ENCODE measurements at places on chromosomes 1 and 21.

GRCh38 chr1:27393641-27394281 lies 1.3 kb downstream of the GPR3 start:
- DNase-seq, result no peak
- no peaks in the 10 kb centered on the region for H3K27me3 ChIP-seq
- H3K27ac ChIP-seq, result no peak overlapping the region

DNA sequence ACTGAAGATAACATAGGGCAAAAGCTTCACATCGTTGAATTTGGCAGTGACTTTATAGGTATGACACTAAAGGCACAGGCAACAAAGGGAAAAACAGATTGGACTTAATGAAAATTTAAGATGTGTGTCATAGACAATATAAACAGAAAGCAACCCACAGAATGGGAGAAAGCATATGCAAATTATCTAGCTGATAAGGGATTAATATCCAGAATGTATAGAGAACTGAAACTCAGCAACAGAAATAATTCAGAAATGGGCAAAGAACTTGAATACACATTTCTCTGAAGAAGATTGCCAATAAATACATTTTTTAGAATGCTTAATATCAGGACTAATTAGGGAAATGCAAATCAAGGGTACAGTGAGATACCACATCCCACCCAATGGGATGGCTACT lies 55.2 kb upstream of the ANGPTL1 start:
- DNase-seq, result no peak
- H3K4me1 ChIP-seq, result no peaks in the 10 kb centered on the region
- no peak overlapping the region for H3K4me3 ChIP-seq
- H3K36me3 ChIP-seq, result no peaks in the 10 kb centered on the region

- no peak for DNase-seq
- no peaks in the 10 kb centered on the region for H3K4me1 ChIP-seq
- H3K36me3 ChIP-seq, result no peaks in the 10 kb centered on the region
Measured at GRCh38 chr1:29585201-29585600, 348.9 kb downstream of the PTPRU start.

- H3K27me3 ChIP-seq, result no peaks in the 10 kb centered on the region
- H3K4me3 ChIP-seq, result no peak overlapping the region
- no peak overlapping the region for H3K27ac ChIP-seq
- DNase-seq, result no peak
Measured at GRCh38 chr1:87524021-87524754, 195.5 kb downstream of the LMO4 start.

DNA sequence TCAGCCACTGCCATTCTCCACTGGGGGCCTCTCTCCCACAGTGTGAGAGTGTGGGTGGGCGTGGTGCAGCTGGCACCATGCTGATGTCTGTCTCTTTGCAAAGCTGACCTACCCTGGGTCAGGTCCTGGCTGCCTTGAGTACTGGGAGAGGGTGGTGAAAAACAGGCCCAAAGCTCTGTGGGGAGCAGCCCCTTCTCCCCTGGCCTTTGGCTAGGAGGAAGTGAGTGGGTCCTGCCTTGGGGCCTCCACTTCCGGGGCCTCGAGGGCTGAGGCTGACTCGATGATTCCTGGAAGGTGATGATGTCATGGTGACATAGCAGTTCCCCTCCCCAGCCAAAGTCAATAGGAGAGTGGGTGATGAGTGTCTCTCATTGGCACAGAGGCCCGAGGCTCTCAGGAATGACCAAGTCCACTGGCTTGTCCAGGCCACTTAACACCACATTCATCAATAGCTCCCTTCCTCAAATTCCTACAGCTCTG lies 53.0 kb downstream of the IER5 start:
- no peak overlapping the region for H3K4me3 ChIP-seq
- H3K27ac ChIP-seq, result peak overlapping the region; percentile 20
- peak; percentile 43 for DNase-seq
- H3K27me3 ChIP-seq, result peaks cover 9% of the 10 kb centered on the region
- H3K36me3 ChIP-seq, result no peaks in the 10 kb centered on the region

DNA sequence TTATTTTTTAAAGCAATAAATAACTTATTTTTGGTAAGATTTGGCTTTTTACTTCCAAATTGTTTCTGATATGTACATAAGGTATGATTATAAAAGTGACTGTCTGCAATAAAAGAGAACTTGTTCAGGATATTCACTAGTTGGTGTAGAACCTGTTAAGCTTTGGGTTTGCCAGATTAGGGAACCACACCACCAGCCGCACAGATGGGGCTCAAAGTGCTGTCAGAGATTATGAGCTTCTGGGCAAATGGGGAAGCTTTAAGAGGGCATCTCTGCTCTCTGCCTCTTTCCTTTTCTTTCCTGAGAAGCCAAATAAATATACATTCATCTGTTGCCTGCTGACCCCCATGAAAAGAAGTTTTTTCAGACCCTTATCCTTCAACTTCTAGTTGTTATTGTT lies 25.4 kb downstream of the IVNS1ABP start:
- H3K4me3 ChIP-seq, result no peak overlapping the region
- H3K27me3 ChIP-seq, result no peaks in the 10 kb centered on the region
- no peak overlapping the region for H3K27ac ChIP-seq

DNA sequence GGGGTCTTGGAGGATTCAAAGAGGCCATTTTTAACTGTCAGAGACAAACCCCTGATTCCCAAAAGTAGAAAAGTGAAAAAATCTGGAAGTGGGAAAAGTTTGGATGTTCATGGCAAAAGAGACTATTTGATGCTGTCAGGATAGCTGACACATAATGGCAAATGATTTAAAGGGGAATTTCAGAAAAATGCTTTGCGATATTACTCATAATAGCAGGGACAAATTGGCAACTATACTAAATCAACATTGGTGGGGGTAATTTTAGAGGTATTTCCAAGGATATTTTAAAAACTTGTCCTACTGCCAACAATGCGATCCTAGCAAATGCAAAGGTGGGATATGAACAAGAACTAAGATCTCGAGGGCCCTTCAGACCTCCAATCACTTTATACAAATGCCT lies 5.3 kb upstream of the GSTM4 start:
- no peaks in the 10 kb centered on the region for H3K36me3 ChIP-seq
- DNase-seq, result no peak
- no peak overlapping the region for H3K4me3 ChIP-seq
- no peak overlapping the region for H3K27ac ChIP-seq

- no peaks in the 10 kb centered on the region for H3K36me3 ChIP-seq
- H3K4me1 ChIP-seq, result no peaks in the 10 kb centered on the region
- DNase-seq, result no peak
- H3K4me3 ChIP-seq, result no peak overlapping the region
- no peak overlapping the region for H3K27ac ChIP-seq
Measured at GRCh38 chr1:5485436-5485835, 506.8 kb downstream of the NPHP4 start.

DNA sequence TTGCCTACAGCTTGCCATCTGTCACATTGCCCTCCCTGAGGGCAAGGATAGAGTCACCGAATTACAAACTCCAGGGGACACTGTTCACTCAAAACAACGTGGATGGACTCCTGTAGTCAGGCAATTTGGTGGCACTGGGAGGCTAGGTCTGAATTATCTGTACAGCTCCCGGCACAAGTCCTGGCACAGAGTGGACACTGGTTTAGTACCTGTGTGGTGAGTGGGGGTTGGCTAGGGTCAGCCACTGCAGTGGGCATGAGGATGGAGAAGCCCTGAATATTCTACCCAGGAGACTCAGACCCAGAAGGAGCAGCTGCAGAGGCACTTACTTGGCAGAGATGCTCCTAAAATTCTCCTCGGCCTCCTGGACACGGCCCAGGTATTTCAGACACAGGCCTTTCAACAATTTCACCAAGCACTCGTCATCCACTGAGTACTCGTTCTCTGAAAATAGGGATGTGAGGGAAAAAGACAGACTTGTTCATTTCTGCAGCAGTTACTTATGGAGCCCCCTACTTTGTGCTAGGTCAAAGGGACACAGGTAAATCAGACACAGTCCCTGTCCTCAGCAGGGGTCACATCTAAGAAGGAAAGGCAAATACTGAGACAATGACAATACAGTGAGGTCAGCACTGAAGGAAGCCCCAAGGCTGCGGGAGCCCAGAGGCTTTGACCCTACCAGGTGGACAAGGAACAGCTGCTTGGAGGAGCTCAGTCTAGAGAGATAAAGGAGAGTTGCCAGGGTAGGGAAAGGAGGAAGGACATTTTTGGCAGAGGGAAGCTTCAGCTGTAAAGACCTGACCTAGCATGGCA lies 40.5 kb downstream of the TTC39A start:
- H3K4me1 ChIP-seq, result no peaks in the 10 kb centered on the region
- DNase-seq, result no peak
- H3K27me3 ChIP-seq, result no peaks in the 10 kb centered on the region
- no peak overlapping the region for H3K4me3 ChIP-seq
- H3K36me3 ChIP-seq, result no peaks in the 10 kb centered on the region
- H3K27ac ChIP-seq, result no peak overlapping the region

DNA sequence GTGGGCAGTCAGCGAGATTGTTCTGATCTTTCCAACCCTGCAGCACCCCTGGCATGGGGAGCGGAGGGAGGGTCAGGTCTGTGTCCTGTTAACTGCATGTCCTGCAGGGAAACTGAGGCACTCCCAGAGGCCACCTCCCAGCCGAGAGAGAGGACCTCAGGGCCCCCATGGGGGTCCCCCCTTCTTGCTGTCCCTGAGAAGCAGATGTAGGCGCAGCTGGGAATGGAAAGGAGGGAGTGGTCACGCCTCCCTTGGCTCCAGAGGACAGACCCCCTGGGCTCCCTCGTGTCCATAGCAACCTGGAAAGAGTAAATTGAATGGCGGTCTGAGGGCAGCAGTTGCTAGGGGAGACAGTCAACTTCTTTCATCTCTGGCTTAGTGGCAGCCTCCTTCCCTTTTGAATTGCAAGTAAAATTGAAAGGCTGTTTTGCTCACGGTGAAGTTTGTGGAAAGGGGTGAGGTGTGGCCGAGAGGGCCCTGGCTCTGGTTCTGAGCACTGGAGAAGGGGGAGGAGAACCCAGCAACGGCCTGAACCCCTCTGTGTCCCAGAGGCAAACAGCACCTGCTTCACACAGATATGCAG lies 4.9 kb downstream of the CROCC start:
- H3K36me3 ChIP-seq, result no peaks in the 10 kb centered on the region
- no peak overlapping the region for H3K27ac ChIP-seq
- no peak for DNase-seq

DNA sequence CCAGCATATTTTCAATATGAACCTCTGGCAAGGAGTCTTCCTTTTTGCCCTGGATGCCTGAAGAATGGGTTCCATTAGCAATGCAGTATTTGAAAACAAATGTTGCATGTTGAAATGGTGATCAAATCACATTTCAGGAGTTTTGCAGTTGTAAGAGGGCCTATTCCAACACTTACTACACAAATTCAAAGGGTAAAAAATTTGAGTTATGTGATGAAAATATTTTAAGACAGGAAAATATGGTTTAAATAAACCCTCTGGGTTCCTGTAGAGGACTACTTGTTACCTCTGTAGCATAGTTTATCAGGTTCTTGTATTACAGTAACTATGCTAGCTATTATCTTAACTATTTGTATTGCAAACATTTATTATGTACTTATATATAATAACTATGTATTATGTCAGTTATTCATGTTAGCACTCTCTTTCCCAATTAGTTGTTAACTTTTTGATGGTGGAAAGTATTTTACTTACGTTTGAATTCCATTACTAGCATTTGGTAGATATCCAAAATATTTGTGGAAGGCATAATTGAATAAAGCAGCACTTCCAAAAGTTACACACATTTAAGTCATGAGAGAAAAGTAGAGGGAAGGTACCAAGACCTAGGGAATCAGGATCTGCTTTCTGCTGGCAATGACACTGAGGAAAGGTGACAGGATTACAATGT lies 312.9 kb downstream of the GRIK1 start:
- DNase-seq, result no peak
- no peak overlapping the region for H3K27ac ChIP-seq
- H3K4me3 ChIP-seq, result no peak overlapping the region
- H3K27me3 ChIP-seq, result no peaks in the 10 kb centered on the region
- H3K4me1 ChIP-seq, result no peaks in the 10 kb centered on the region

DNA sequence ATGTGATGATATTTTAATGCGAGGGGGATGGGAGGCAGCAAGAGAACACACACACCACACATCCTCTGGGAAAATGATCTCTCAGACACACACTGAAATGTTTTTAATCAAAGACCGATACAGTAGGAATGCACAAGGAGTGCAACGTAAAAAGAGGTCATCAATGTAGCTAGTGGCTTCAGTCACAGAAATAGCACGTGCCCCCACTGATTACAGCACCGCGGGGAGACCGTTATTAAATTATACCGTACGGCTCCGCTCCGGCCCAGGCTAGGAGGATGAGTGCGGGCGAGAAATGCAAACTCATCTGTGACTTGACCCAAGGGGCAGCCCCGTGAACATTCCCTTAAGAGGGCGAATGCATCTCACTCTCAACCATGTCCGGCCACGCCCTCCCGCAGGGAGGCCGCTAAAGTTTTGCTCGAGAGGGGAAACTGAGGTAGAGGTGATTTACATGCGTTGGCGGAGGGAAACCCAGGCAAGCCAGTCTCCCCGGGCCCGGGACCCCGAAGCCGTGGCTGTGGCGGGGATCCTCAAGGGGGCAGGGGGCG lies 552 bp downstream of the UBR4 start:
- peak overlapping the region; percentile 94 for H3K4me3 ChIP-seq
- H3K27me3 ChIP-seq, result no peaks in the 10 kb centered on the region
- H3K27ac ChIP-seq, result peak overlapping the region; percentile 80

GRCh38 chr21:37636152-37636860 lies 269.7 kb downstream of the DYRK1A start:
- H3K27ac ChIP-seq, result peak overlapping the region; percentile 29
- H3K4me1 ChIP-seq, result peaks cover 26% of the 10 kb centered on the region

GRCh38 chr1:224170343-224170742 lies 12.7 kb upstream of the DEGS1 start:
- no peak overlapping the region for H3K27ac ChIP-seq
- no peak overlapping the region for H3K4me3 ChIP-seq
- H3K36me3 ChIP-seq, result no peaks in the 10 kb centered on the region
- DNase-seq, result no peak

DNA sequence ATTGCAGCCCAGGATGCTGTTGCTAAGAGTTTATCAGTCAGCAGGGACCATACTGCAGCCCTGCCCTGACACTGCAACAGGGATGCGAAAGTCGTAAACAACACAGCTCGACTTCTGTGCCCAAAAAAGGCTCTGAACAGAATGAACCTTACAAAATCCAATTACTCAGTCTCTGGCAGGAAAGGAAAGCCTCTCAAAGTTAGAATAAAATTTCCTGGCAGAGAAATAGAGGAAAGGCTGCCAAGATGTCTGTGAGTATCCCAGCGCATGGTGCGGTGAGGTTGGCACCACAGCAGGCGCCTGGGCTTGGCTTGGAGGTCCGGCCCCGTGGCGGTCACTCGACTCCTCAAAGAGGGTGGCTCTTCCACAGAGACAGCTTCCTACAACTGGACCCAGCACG lies 185.8 kb downstream of the PCP4 start:
- H3K27ac ChIP-seq, result no peak overlapping the region
- no peaks in the 10 kb centered on the region for H3K36me3 ChIP-seq
- no peaks in the 10 kb centered on the region for H3K4me1 ChIP-seq
- no peak overlapping the region for H3K4me3 ChIP-seq
- no peak for DNase-seq

GRCh38 chr21:29343519-29343918 lies 44.8 kb downstream of the BACH1 start:
- H3K27ac ChIP-seq, result peak overlapping the region; percentile 82
- H3K36me3 ChIP-seq, result no peaks in the 10 kb centered on the region
- H3K4me3 ChIP-seq, result no peak overlapping the region
- peak; percentile 72 for DNase-seq
- H3K4me1 ChIP-seq, result peaks cover 29% of the 10 kb centered on the region
